ENCODE measurements at places on chromosomes 2 and 18.

- DNase-seq, result no peak
These were observed 215.7 kb downstream of the MREG start for GRCh38 chr2:215797676-215798075.

GRCh38 chr2:66862885-66863650, 428.1 kb downstream of the MEIS1 start:
- DNase-seq, result peak; percentile 41

- no peak for DNase-seq
These were observed 111.9 kb upstream of the REG3A start for GRCh38 chr2:79271456-79271855.

- DNase-seq, result no peak
These were observed 11.8 kb upstream of the SULT1C3 start for GRCh38 chr2:108228006-108228405.
